Activated naive CD8-positive, alpha-beta T cell treated with anti-CD3 and anti-CD28 coated beads, Interleukin-2, amount 10 ng/mL, durations not matched to agents 7 days and 5 days (primary cell): ENCODE measurements at places on chromosomes 13 and 19.

GRCh38 chr19:37128821-37129177 lies 43.7 kb downstream of the ZNF585A start:
- DNase-seq, result no peak

DNA sequence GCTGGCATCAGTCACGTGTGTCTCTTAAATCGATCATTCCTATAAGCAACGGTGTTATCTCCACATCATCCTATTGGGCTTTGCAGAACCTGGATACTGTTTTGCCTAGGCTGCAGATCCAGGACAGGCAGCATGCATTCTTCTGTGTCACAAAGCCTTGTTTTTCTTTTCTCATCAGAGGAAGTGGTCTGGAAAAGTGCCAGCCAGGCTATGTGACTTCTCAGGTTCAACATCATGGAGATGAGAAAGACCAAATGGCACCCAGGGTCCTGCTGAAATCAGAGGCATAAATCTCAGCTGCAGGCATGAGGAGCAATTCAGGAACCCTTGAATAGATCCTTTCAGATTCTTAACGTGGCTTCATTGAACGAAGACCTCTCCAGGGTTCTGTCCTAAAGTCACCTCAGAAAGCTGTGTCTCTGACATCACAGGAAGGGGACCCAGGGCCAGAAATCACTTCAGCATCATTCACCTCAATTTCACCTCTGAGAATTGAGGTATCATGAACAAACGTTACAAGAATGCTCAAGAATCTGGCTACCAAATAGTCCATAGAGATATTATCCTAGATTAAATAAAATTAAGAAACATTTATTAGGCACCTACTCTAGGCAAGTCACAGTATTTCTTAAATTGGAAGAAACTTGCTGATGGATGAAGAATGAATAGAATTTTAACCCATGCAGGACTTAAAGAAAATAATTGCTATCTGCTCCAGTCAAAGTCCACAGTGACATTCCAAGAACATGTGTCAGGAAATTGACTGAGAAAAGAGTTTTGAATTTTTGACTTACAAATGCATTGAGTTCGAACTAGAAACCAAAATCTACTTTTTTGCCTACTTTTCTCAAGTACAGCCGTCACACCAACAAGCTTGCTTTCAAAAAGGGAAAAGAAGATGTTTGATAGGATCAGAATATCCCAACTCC lies 124.1 kb downstream of the COG6 start:
- no peak for DNase-seq

GRCh38 chr13:81487151-81487550 lies 1146.2 kb upstream of the SPRY2 start:
- DNase-seq, result no peak

DNA sequence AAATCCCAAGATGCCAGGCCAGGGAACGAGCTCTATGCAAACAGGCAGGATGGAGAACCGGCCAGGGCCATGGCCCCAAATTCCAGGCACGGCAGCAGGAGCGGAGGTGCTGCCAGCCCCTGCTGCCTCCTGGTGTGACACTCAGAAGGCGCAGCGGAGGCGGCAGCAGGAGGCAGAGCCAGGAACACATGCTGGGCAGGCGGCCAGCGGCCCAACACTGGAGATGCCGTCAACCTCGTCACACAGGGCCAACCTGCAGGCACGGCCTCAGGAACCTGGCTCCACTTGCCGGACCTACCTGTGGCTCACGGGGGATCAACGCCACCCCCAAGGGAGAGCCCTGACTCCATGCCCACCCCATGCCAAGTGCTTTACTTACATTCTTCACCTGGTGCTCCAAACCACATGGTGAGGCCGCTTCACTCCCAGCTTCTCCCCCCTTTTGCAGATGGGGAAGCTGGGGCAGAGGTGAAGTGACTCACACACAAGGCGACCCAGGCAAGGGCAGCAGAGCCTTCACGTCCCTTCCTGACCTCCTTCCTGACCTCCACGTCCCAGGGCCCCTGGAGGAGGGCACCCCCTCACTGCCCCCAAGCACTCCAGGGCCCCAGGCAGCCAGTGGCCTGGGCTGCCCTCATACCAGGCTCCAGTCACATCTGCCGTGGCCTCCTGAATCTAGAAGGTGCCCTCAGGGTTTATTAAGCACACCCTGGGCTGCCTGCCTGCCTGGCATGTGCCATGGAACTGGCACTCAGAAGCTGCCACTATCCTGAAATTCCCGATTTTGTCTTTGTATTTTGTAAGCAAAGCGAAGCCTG lies 43.5 kb downstream of the GGACT start:
- no peak for DNase-seq

DNA sequence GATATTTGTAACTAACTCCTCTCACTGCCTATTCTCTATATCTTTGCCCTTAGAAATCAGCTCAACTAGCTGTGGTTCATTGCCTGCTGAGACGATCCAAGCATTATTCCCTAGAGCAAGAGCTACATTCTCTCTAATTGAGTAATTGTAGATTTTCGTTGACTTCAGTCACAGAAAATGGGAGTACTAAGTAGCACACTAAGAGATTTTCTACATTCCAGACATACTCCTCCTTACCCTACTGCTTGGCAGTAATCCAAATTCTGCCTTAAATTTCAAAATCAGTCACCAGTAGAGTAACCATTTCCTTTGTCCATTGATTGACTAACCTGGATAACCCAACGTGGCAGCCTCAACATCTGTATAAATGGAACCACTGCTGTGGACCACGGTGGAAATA lies 1786.8 kb downstream of the SLITRK5 start:
- DNase-seq, result no peak

- no peak for DNase-seq
Measured at GRCh38 chr19:33263325-33264023, 37.8 kb upstream of the SLC7A10 start.

DNA sequence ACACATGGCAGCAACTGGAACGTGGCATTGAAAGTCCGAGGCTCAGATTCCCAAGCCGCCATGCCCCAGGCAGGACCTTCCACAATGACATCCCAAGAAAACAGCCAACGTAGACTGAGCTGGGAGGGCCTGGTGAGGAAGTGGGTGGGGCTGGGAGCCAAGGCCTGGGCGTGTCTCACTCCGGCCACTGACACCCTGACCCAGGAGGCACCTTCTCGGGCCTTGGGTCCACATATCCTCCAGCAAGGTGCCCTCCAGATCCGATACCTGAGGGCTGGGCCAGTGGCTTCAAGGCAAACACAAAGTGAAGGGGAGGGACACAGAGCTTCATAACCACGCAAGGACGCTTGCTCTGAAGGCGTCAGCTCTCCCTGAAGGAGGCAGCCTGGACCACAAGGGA lies 43.0 kb downstream of the RAB20 start:
- no peak for DNase-seq

GRCh38 chr19:46716672-46717033 lies 261 bp downstream of the PRKD2 start:
- DNase-seq, result no peak

GRCh38 chr13:109182777-109183465 lies 553.5 kb downstream of the MYO16 start:
- no peak for DNase-seq

DNA sequence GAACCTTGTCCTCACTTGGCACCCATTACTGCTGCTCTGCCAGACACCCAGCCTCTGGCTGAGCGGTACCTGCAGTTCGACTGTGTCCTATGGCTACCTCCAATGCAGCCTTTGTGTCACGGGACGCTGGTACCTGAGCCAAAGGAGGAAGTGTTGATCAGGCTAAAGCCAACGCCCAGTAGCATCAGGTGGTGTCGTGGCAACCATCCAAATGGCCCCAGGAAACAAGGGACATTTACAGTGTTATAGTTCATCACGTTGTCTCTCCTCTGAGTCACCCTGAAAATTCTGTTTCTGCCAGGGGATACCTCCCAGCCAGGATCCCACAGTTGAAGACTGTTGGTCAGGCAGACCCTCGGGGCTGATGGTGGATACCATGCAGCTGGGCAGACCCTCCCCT lies 10.1 kb downstream of the RHPN2 start:
- DNase-seq, result no peak

- DNase-seq, result no peak
Measured at GRCh38 chr13:97140611-97141010, 81.5 kb upstream of the MBNL2 start.

DNA sequence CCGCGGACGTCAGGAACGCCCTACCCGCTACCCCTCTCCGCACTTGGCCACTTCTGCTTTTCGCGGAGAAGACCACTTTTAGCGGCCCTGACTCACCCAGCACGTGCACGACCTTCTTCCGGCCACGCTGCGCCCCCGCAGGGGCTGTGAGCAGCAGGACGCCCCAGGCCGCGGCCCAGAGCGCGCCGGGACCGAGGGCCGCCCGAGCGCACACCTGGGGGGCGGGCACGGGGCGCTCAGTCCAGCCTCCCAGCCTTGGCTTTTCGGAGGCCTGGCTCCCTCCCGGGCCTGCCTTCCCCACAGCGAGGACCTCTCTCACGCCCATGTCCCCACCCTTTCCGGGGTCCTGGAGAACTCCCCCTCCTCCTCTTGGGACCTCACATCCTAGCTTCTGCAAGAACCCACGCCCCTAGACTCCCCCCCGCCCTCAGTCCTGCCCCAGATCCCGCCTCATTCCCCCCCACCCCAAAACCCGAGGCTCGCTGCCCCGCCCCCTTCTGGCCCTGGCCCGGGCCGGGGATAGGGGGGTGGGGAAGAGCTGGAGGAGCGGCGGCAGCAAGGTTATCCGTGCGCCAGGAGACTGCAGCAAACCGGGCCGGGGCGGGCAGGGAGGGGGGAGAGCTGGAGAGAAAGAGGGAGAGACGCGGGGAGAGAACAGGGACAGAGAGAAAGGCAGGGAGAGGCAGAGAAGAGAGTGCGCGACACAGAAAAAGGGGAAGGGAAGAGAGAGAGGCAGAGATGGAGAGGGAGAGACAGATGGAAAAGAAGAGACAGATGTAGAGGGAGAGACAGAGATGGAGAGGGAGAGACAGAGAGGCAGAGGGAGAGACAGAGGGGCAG lies 11.5 kb downstream of the TM6SF2 start:
- no peak for DNase-seq

- no peak for DNase-seq
Measured at GRCh38 chr13:37392389-37392788, 206.2 kb downstream of the POSTN start.

- no peak for DNase-seq
Measured at GRCh38 chr19:1098177-1099051, 3.2 kb upstream of the POLR2E start.

DNA sequence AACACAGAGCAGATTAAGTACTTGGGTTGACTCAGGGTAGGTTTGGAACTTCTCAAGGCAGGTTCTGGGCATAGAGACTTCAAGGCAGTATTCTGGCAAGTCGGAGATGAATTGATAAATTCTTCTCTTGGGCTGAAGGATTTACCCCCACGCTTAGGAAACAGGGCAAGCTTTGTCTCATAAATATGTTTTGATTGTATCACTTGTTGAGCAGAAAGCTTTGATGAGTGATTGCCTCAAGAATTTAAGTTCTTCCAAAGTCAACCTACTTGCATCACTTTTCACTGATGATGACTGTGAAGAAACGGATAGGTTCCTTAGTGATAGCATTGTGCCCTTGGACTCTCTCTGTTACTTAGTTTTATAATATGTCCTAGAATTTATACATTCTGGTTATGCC lies 258.6 kb upstream of the DACH1 start:
- DNase-seq, result no peak

DNA sequence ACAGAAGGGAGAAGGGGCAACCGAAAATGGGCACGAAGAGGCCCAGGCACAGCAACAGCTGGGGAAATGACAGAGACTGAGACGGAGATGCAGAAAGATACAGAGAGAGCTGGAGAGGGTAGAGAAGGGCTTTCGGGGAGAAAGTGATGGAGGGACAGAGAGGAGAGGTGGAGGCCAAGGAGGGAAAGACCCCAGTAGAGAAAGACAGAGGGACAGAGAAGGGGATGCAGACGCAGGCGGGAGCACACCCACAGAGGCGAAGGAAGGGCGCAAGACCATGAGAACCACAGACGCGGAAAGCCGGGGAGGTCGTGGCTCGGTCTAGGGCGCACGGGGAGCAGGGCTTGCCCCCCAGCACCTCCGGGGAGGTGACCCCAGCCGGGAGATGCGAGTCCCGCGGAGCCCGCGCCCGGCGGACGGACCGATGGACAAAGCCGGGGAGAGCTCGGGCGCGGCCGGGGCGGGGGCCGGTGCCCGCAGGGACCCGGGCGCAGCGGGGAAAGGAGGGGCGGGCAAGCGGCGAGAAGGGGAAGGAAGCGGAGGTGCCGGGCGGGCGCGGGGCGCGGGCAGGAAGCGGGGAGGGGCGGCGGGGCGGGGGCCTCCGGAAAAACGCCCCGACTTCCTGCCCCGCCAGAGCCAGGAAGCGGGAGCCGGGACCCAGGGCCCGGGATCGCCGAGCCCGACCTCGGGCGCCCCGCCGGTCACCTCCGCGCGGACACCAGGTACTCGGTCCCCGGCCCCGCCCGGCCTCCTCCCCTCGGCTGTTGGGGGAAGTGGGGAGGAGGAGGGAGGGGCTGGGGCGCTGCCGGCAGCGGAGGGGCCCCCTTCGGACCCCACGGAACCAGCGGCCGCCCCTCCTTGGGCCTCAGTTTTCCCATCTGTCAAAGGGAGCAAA lies at the start of gene ARHGEF1:
TSS of gene ARHGEF1 (plus strand) at position 617 of the 895 bp plus-strand sequence. CDS start 4,899 bp downstream, outside the sequence.
- peak; percentile 82 for DNase-seq

DNA sequence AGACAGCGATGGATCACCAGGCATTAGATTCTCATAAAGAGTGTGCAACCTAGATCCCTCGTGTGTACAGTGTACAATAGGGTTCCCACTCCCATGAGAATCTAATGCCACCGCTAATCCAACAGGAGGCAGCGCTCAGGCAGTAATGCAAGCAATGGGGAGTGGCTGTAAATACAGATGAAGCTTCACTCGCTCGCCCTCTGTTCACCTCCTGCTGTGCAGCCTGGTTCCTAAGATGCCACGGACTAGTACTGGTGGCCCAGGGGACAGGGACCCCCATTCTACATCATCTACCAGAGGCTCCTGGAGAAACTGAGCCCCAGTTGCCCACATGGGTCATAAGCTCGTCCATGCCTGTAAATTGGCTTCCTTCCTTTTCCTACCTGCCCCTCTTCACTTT lies 8.0 kb downstream of the CLEC4M start:
- no peak for DNase-seq

- no peak for DNase-seq
Measured at GRCh38 chr19:2055931-2056836, 5.1 kb upstream of the MKNK2 start.

- DNase-seq, result no peak
Measured at GRCh38 chr13:112951674-112952371, 17.2 kb upstream of the MCF2L start.

DNA sequence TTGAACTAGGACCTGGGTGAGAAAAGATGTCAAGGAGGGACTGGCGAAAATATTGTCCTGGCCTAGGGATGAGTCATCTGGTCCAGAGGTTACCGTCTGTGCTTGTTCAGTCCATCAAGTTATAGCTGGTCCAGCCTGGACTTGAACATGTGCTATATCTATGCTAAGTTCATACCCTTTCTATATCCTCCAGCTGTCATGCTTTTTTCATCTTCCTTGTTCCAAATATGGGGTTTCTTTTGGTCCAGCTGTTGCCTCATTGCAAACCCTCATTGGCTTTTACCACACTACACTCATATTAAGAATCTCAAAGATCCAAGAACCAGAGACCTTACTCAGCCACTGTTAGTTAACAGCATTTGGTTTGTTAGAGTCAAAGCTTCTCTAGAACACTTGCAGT lies 19.1 kb upstream of the KLF12 start:
- DNase-seq, result no peak

GRCh38 chr13:60583911-60584753 lies 187.1 kb downstream of the TDRD3 start:
- no peak for DNase-seq
